ENCODE measurements at places on chromosomes 12 and 14.

GRCh38 chr14:81831128-81831820 lies 297.6 kb upstream of the SEL1L start:
- DNase-seq: no peak

- DNase-seq: peak; percentile 55
Measured at GRCh38 chr12:6961278-6961694, 9.2 kb downstream of the PHB2 start.

DNA sequence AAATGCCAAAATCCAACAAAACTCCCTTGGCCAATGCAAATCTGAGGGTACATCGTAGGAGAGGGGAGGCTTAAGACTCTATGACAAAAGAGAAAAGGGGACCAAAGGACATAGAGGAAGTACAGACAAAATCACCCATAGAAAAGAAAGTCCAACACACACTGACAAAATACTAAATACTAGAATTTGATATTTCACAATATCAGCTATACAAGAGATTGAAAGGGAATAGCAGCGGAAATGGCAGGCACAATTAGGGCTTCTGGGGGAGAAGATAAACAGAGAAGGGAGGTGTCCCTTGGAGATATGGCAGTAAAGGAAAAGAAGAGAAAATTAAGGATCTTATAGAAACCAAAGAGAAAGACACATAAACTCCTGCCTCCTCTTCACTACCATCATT lies 29.0 kb downstream of the ATP2B1 start:
- DNase-seq: no peak

DNA sequence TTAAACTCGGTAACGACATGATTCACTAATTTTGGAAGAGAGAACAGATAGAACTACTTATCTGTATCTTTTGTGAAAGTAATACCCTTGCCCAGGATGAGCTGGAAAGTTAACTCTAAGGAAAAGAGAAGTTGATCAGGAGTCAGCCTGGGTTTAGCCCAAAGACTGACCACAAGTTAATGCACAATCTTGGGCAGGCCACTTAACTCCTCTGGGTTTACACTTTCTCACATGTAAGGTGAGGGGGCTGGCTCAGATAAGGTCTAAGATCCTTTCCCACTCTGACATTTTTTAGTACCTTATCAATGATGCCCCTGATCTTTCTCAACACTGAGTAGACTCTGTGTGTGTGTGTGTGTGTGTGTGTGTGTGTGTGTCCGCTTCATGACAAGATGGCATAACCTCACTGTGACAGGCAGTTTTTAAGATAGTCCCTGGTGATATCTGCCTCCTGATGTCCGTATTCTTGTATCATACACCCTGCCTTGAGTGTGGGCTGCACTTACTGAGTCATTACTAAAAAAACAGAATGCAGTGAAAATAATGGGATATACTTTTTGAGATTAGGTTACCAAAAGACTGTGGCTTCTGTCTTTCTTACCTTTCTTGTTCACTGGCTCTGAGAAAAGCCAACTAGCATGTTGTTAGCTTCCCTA lies 56.2 kb upstream of the CCDC198 start:
- no peak for DNase-seq

- DNase-seq: peak; percentile 97
Measured at GRCh38 chr12:115354007-115354890, 670.3 kb upstream of the TBX3 start.

- DNase-seq: peak; percentile 18
Measured at GRCh38 chr12:24778486-24779304, 170.2 kb downstream of the BCAT1 start.

- no peak for DNase-seq
Measured at GRCh38 chr14:93648440-93649168, 139.7 kb downstream of the PRIMA1 start.

DNA sequence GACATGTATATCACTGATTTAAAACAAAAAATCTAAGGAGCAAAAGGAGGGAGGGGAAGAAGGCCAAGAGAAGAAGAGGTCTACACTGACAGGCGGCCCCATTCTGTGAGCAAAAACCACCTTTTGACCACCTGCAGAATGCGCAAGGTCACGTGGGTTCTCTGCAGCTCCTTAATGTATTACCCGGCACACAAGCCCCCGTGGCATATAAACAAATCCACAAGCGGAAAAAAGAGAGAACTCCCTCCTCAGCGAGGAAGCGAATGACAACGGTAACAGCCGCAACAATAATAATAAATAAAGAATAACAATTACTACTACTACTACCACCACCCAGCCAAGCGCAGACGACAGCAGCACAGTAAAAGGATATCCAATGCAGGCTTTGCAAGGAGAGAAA lies 1.3 kb downstream of the KSR2 start:
- DNase-seq: no peak

DNA sequence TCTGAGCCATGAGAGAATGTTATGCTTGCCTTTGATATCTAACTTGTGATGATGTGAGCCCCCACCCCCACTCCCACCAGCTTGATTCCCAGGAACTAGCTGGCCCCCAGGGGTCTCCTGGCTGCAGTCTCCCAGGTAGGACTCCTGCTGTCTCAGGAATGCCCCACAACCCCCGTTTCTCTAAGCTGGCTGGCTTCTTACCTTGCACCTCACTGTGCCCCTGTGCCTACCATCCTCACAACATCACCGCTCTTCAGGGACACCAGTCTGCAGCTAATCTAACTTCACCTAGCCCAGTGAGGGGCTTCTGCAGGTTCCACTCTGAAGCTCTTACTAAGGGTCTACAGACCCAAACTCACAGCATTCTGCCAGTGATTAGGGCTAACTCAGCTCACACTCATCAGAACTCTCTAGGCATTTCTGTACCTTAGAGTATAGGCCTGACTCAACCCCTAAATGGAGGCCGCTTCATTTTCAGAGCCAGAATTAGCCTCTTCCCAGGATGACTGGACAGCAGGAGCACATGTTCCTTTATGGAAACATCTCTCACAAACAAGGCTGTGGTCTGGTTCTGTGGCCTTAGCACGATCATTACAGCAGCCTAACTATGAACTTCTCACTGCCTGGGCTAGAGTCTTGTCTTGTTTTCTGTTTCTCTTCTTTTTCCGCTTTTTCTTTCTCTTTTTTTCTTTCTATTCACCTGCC lies 72.8 kb upstream of the IFNG-AS1 start:
- peak; percentile 46 for DNase-seq

GRCh38 chr12:30100741-30101140 lies 317.0 kb upstream of the TMTC1 start:
- DNase-seq: no peak

DNA sequence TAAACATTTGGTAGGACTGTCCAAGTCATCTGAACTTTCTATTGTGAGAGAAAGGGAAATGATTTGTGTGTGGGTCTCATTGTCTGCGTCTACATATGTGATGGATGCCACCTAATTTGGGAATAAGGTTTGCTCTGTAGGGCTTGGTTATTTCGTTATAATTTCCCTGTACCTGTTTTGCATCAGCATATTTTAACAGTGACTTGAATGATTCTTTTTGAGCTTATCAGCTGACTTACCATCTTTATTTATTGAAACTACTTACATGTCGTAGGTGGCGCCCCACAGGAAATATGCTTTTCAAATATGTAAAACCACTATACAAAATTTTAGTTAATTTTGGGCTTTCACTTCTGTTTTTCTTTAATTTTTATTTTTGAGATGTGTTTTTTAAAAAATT lies 56.5 kb upstream of the BCAT1 start:
- no peak for DNase-seq

GRCh38 chr14:21070083-21070609 lies at the start of gene ARHGEF40:
Gene ARHGEF40, plus strand, starts transcription at chr14:21070304. Its CDS starts 93 bp downstream, at chr14:21070397.
- no peak for DNase-seq

- DNase-seq: peak; percentile 31
Measured at GRCh38 chr14:32453857-32454810, 125.0 kb downstream of the AKAP6 start.

DNA sequence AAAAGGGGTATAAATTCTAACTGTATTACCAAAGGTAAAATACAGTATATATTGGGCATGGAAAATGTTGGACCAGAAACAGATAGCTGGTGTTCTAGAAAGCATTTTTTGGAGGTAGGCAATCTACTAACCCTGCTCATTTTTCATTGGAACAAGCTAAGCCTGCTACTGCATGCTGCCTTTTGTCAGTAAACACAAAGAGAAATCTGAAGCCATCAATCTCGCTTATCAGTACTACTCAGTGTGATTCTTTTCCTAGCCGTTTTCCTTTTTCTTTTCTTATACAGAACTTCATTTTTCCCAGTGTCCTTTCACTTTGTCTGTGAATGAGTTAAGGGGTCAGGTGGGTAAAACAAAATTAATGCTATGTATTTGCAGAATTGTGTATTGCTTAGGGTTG lies 312.3 kb downstream of the NPAS3 start:
- DNase-seq: no peak

DNA sequence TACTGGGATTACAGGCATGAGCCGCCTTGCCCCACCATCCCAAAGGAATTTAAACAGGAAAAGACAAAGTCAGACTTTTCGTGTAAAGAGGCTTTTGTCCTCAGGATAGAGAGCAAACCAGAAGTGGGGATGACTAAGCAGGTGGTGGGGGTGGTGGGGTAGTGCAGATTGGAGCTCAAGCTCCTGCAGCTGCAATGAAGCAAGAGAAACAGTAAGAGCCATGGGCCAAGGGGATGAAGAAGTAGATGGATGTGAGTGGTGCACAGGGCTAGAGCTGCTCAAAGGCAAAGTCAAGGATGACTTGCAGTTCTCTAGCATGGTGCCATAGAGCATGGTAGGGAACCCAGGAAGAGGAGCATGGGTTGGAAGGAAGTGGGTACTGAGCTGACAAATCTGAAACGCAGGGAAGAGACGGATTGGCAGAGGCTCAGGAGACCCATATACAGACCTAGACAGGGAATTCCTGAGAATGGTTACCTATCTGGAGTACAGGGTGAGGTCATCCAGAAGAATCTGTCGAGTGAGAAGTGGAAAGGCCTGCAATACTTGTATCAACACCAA lies 11.4 kb upstream of the RNF34 start:
- DNase-seq: peak; percentile 80

DNA sequence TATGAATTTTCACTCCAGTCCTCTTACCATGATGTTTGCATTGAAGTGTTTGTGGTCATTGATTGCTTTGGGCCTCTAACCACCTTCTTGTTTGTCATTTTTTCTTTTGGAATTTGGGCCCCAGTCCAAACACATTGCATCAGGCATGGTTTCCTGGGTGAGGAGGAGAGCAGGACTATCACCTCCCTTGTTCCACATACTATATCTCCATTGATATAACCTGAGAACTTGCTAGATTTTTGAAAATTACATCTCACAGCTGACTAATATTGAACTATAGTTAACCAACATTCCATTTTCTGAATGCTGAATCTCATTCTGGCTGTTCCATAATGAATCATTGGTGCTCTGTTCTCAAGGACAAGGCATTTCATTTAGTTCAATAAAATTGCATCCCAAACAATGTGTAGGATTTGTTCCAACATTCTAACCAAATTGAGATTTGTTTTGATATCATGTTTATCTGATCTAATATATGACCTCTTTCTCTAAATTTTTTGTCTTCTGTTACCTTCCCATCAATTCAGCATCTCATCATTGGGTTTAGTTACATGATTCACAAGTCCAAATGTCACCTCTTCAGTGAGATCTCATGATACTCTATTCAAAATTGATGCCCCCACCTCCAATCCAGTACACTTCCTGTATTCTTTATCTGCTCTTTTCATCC lies 329.0 kb downstream of the ZFP36L1 start:
- no peak for DNase-seq

- DNase-seq: no peak
Measured at GRCh38 chr12:131533139-131533538, 177.8 kb upstream of the SFSWAP start.

- DNase-seq: peak; percentile 23
Measured at GRCh38 chr12:26953447-26953846, 15.2 kb downstream of the FGFR1OP2 start.

DNA sequence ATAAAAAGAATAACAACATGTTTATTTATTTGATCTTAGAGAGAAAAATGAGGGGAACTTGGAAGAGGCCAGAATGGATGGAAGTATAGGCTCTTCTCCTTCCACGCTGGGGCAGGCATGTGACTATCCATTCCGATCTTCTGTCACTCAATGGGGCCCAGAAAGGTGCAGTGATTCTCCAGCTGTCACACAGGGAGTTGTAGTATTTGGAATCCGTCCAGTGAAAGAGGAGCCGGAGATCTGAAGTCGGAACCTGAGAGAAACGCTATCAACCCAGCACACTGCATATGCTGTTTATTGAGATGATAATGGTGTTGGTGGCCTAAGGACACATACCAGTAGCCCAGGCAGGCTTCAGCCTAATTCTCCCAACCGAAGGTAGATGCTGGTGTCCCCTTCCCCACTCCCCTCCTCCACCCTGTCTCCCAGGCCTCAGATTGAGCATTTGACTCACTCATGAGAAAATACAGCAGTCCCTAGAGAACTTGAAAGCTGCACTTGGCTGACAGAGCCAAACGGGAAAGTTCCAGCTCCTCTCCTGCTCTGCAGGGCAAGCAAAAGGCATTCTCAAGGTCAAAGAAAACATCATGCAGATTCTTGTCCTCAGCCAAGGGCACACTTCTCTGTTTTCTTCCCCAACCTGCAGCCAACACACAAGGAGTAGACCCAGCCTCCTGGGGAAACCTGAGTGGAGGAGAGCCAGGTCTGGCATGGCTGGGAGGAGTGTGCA lies 100.4 kb downstream of the IRF2BPL start:
- DNase-seq: no peak

DNA sequence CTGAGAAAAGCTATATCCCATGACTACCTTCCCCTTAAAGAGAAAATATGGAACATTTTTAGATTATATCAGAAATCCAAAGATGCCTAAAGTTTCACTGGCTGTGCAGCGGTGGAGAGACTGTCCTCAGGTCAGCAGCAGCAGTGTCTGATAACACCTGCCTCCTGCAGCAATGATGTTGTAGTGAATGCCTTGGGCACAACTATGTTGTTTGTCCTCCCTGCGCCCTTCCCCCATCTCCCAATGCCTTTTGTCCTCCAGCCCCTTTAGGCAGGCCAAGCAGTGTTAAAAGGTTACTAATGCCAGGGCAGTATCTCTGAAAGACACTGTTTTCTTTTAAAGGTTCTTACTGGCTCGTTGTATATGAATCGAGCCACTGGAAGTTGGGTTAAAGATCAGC lies 13.2 kb downstream of the RTRAF start:
- DNase-seq: no peak

GRCh38 chr12:2247120-2247519 lies 194.3 kb downstream of the CACNA1C start:
- no peak for DNase-seq

- peak; percentile 84 for DNase-seq
Measured at GRCh38 chr12:88371416-88372183, 208.7 kb downstream of the KITLG start.

- DNase-seq: no peak
Measured at GRCh38 chr14:104721505-104722431, 2.3 kb upstream of the ADSS1 start.

GRCh38 chr12:13195785-13196129 lies 769 bp upstream of the EMP1 start:
- peak; percentile 73 for DNase-seq

- DNase-seq: peak; percentile 58
Measured at GRCh38 chr12:45235087-45236025, 19.5 kb downstream of the ANO6 start.

- no peak for DNase-seq
Measured at GRCh38 chr14:86501611-86502010, 971.7 kb downstream of the FLRT2 start.

Data from foreskin fibroblast (primary cell).